Activated CD4-positive, CD25-positive, alpha-beta regulatory T cell (primary cell): ENCODE measurements at places on chromosomes 6 and 20.
A peak's percentile ranks its signal among the peaks of the same experiment; 100 is the strongest.

- no peak for DNase-seq
Measured at GRCh38 chr20:36098364-36098763, 56.2 kb upstream of the EPB41L1 start.

- no peak for DNase-seq
Measured at GRCh38 chr20:19808498-19808897, 50.4 kb downstream of the RIN2 start.

DNA sequence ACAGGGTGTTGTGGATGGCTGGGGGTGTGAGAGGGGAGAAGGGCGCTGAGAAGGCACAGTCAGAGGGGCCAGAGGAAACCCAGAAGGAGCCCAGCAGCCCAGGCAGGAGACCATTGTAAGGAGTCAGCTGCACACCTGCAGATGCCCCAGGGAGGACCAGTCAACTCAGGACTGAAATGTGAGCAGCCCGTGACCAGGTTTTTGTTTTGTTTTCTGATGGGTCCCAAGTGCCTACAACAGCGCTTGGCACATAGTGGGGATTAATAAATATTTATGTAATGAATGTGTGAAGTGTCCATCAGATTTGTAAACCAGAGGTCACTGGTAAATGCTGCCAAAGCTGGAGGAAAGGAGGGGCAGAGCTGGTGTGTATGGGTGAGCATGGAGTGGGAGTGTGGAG is 30.2 kb downstream of the TRAM2 start:
- DNase-seq, result no peak

- no peak for DNase-seq
Measured at GRCh38 chr6:68069921-68070710, 565.0 kb upstream of the ADGRB3 start.

- DNase-seq, result no peak
Measured at GRCh38 chr6:40693768-40694167, 106.6 kb upstream of the LRFN2 start.

- DNase-seq, result no peak
Measured at GRCh38 chr20:51159303-51159702, 136.4 kb upstream of the KCNG1 start.

GRCh38 chr6:129684323-129684884 is 25.6 kb downstream of the ARHGAP18 start:
- DNase-seq, result no peak

DNA sequence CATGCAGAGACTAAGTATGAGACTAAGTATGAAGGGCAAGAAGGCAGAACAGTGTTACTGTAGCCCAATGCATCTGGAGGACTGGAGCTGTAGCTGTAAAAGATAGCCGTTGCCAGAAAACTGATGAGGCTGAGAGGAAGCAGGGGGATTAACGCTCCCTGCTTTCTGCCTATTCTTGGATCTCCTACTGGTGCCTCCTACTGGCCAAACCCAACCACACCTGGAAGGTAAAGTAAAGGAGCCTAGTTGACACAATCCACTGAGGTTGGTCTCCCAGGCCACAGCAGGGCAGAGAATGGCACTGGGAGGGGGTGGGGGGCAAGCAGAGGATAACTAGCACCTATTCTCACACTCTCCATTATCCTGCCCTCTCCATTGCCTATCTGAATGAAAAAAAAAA is 105.0 kb upstream of the MRPS10 start:
- DNase-seq, result no peak

DNA sequence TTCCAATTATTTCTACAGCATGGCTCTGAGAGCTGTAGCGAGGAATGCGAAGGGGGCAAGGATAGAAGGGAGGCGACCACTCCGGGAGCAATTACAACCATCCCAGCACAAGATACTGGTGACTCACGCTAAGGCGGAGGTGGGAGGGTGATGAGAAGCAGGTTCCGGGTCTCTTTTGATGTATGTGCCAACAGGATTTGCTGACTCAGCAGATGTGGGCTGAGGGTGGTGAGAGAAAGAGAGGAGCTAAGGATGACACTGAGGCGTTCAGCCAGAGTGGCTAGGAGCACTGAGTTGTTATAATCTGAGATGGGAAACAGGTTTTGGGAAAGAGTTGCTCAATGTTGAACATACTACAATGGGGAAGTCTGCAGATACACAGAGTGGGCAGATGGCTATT is 9.3 kb upstream of the TXNDC5 start:
- no peak for DNase-seq

GRCh38 chr6:160583794-160584193 is 80.3 kb downstream of the LPA start:
- DNase-seq, result no peak

DNA sequence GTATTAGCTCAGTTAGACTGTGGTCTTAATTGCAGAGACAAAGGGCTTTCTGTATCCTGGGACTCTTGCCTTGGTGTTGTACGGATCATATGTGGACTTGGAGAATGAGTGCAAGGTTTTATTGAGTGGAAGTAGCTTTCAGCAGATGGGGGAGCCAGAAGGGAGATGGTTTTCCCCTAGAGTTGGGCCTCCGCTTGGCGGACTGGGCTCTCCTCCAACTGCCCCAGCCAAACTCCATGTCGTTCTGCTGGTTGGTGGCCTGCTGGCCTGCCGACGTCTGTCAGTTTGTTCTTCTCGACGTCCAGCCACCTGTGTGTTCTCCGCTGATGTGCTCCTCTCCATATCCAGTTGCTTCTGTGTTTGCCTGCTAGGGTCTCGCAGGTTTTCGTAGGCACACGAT is 189.5 kb upstream of the FLRT3 start:
- no peak for DNase-seq

DNA sequence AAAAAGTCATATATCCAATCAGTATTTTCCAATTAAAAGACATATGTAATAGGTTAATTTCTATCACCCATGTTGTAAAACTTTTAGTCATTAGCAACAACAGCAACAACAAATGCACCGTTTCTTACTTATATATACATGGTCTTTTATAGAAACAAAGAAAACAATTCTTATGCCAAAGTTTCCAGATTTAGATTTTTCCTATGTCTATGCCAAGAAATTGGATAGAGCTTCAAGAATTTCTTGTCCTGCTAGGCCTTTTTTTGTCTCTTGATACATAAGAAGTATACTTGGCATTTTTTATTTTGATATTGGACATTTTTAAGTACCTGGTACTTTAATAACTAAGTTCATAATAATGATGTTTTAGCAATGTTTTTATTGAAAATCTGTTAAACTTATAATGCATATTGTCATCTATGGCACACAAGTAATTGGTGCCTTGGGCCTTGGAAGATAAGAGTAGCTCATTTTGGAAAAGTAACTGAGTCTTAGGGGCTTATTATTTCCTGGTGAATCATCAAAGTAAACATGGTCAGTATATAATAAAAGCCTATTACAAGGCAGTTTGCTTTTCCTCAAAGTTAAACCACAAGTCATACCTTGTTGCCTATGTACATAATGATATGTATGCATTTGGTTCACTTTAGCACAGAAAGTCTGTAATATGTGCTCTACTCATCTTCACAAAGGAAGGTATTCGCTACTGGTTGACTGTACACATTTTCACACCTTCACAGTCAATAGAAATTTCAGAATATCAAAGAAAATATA is 10.1 kb upstream of the FRK start:
- no peak for DNase-seq

GRCh38 chr6:93779086-93779841 is 359.9 kb upstream of the EPHA7 start:
- DNase-seq, result no peak

DNA sequence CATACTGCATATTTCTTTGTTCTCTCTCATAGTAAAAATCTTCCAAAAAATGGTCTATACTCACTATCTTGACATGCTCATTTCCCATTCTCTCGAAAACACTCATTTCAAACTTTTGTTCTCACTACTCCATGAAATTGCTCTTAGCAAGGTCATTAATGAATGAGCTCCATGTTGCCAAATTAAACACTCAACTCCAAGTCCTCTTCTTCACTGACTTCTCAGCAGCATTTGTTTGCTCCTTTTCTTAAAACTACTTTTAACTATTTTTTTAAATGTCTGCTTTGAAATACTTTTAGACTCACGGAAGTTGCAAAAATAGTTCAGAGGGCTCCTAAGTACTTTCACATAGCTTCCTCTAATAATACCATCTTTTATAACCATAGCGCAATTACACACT is 274.0 kb upstream of the PREP start:
- no peak for DNase-seq

DNA sequence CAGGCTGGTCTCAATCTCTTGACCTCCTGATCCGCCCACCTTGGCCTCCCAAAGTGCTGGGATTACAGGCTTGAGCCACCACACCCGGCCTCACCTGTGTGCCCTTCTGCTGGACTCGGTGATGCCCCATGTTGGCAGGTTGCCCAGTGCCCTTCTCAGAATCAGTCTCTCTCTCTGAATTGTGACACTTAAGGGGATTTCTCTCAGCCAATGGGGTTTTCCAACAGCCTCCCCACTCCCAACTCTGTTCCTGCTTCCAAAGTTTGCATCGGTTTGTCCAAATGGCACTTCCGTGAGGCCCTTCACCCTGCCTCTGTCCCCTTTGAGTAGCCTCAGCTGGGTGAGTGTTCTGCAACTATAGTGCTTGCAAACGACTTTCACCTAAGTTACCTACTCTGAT is 3.1 kb upstream of the MRPS10 start:
- no peak for DNase-seq

- no peak for DNase-seq
Measured at GRCh38 chr20:2708073-2708415, 15.5 kb downstream of the EBF4 start.

GRCh38 chr6:47836046-47836445 is 54.2 kb downstream of the OPN5 start:
- no peak for DNase-seq

DNA sequence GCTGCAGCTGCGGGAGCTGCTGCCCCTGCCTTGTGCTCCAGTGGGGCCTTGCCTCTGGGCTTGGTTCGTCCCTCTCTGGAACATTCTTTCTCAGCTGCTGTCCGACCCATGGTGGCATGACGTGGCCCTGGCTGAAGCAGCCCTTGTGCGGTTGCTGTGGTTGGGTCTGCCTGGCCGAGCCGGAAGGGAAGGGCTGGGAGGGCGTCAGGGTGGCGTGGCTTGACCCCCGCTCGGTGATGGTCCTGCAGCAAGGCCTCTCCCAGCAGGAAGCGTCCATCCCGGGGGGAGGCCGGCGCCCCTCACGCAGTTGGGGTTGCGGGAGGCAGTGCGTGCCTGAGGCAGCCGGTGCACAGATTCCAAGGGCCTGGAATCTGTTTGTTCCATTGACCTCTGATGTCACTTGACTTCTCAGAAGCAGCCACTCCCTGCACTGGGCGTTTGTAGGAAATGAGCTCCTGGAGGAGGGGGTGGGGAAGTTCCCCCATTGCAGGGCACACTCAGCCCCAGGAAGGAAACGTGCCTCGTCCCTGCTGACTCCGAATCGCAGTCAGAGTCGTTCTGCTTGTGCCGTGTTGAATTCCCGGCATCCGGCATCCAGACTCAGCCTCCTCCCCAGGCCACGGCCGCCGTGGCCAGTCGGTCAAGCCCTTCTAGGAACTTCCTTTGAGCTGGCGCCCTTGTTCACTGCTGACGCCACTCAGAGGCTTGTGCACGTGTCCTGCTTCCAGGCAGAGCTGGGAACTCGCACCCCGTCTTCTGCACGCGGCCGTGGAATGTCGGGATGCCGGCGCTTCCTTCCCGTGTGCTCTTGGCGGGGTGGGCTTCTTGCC is 9.7 kb upstream of the TNFRSF6B start:
- no peak for DNase-seq

- DNase-seq, result no peak
Measured at GRCh38 chr6:161921602-161922395, 647.9 kb upstream of the AGPAT4 start.

DNA sequence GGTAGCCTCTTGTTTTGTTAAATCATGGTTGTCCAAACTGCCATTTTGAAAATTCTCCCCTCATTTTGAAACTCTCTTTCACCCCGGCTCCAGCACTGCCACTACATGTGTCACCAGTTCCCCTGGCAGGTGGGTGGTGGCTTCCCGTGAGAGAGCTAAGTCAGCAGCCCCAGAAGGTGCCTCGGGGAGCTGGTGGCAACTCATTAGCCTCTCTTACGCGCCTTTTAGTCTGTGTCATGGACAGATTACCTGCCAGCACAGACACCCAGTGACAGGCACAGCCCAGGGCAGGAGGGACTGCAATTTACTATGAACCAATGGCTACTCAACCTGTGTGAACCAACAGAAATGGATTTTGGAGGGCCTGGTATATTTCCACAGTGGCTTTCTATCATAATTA is 147.1 kb upstream of the SASH1 start:
- DNase-seq, result no peak

- DNase-seq, result no peak
Measured at GRCh38 chr6:53128842-53129241, 19.8 kb downstream of the GCM1 start.

DNA sequence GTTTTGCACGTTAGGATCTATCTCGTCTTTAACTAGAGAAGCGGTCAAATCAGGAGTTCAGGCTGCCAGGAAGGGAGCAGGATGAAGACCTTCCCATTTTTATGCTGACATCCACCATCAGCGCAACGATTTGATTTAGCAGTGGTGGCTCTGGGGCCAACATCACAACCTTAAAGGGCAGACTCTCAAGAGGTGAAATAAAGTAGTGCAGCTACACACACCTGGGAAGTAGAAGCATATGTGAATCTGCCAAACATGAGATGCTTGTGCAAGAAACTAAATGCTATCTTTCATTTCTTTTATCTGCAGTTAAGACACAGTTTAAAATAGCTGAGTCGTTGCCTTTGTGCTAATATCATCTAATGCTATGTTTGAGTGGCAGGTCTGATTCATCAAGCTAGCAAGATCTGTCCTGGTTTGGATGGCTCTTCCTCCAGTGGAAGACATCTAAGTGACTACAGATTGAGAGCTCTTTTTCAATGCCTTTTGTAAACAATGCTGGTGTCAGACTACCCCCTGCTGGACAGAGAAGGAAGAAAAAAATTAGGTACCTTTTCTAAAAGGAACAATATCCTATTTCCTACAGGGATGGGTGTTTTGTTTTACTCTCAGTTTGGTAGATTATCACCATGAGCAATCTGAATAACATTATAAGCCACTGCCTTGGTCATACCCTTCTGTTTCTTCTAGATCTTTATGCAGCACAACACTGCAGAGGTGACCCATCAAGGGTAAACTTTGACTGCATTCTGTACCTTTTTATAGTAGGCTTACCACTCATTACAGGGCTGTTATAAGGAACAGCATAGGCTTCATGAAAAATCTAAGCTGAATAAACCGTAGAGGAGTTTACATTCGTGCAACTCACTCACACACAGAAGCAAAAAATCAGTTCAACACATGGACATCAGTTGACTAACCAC is 171.6 kb upstream of the FBXL4 start:
- no peak for DNase-seq

- DNase-seq, result no peak
Measured at GRCh38 chr6:113343940-113344339, 513.2 kb upstream of the MARCKS start.

DNA sequence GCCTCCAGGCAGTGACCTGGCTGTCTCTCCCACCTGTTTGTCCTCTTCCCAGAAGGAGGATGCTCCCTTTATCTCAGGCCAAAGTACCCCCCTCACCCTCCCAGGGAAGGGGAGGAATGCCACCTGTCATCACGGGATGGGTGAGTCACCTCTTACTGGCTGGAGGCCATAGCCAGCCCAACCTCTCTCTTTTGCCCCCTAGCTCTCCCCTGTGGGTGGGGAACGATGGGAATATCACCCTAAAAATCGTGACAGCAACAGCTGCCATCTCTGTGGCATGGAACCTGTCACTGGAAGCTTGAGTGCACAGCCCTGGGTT is 137.5 kb upstream of the PTPN1 start:
- no peak for DNase-seq

- peak; percentile 48 for DNase-seq
Measured at GRCh38 chr20:48716086-48716485, 111.7 kb downstream of the PREX1 start.
